ENCODE measurements at places on chromosomes 6 and 20. TPM values are rescaled to one million over a fixed set of nuclear protein-coding genes. Genes with fewer than 3 reads are reported as not detected.

The BANF2 gene
- total RNA-seq, result not detected

The GSTA2 gene
- not detected for total RNA-seq

The PSORS1C2 gene
- not detected for total RNA-seq

The PCK1 gene
- not detected for total RNA-seq

The RAB44 gene
- total RNA-seq, result 0.03 TPM

The LHFPL5 gene
- not detected for total RNA-seq

The METTL24 gene
- total RNA-seq, result 0.52 TPM

Measured in smooth muscle cell of the pulmonary artery (primary cell).